Activated T-cell treated with anti-CD3 and anti-CD28 coated beads for 1 hour (primary cell): ENCODE measurements at places on chromosomes 4 and X.

DNA sequence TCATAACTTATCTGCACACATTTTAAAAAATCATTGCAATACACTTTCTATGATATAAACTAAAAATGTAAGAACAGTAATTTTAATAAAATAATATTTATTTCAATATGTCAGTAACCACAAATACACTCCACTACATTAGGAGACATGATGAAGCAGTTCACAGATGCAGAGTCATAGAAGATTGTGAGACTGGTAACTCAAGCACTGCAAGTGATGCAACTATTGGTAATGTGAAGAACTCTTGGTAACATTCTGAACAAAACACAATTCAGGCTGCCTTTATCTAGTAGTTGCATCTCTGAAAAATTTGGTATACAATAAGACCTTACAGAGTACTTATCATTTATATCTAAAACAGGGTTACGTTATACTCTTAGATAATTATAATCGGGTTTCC is 52.6 kb upstream of the LRAT start:
- DNase-seq, result no peak

GRCh38 chr4:65670331-65671031 is at the start of gene EPHA5:
TSS of gene EPHA5 (minus strand) at chr4:65670489. CDS start at chr4:65669742, 747 bp downstream.
- no peak for DNase-seq

- no peak for DNase-seq
These were observed 304.6 kb downstream of the ARAP2 start for GRCh38 chr4:35939751-35940150.

DNA sequence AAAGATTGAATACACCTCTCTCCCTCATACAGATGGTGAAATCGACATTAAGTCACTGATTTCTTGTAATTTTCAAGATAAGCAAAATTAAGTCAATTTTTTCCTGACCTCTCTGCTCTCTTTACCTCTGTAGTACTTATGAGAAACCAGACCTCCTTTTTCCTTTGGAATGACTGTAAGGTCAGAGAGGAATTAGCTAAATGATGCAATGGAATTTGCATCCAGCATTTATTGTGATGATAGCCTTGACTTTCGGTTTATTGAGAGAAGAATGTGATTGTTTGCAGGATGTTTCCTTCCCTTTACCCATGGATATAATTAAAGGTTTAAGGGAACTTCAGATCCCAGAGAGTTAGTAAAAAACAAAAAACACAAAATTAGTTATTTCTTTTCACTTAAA is 22.4 kb downstream of the STK26 start:
- DNase-seq, result no peak

DNA sequence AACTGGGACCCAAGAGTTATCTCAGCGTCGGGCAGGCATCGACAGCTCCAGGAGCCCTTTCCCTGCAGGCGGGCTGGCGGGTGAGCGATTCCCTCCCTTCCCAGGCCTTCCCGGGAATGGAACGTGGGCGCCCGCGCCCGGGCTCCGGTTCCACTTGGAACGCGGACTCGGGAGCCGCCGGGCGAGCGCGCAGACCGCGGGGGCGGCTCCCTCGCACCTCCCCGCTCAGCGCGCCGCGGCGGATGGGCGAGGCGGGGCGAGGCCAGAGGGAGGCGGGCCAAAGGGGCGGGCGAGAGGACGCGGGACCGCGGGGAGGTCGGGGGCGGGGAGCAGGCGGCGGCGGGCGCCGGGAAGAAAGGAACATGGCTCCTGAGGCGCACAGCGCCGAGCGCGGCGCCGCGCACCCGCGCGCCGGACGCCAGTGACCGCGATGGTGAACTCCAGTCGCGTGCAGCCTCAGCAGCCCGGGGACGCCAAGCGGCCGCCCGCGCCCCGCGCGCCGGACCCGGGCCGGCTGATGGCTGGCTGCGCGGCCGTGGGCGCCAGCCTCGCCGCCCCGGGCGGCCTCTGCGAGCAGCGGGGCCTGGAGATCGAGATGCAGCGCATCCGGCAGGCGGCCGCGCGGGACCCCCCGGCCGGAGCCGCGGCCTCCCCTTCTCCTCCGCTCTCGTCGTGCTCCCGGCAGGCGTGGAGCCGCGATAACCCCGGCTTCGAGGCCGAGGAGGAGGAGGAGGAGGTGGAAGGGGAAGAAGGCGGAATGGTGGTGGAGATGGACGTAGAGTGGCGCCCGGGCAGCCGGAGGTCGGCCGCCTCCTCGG is at the start of gene PKD2:
TSS of gene PKD2 (plus strand) at position 332 of the 818 bp plus-strand sequence. CDS start at position 431, 99 bp downstream.
- peak; percentile 70 for DNase-seq

DNA sequence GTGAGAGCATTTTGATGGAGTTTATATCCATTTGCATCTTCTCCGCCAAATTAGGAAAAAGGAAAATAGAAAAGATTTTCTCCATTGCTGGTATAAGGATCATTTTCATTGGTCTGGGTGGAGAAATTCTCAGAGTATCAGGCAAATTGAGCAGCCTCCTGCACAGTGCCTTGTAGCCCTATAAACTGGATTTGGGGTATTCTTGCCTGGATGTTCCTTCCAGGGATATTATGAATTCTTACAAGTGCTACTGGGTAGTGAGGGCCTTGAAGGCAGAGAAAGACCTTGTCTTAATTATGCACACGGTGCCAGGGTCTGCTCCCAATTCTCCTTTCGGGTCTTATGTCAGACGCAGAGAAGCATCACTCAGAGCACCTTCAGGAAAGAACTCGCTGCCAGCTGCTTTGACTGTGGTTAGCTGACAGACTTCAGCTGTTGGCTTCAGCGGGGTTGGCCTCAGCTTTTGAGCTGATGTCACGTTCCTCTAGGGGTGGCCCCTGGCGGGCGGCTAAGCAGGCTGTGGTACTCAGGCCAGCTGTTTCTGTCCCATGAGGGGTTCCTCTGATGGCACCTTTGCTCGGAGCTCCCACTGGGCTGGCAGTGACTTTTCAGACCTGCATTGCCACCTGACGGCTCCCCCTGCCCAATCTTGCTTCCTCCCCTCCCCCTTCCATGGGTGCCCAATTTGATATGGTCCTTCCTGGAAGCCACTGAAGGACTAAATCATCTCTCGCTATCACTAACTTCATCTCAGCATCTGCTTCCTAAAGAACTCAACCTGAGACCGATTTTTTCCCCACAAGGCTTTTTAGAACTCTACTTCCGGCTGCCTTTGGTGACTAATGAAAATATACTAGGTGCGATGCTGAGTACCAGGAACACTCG is 519.5 kb downstream of the BCOR start:
- DNase-seq, result peak; percentile 7

- no peak for DNase-seq
These were observed 3.2 kb downstream of the SLC9A7 start for GRCh38 chrX:46755671-46756070.

GRCh38 chr4:4502694-4503311 is 39.0 kb downstream of the STX18 start:
- no peak for DNase-seq

- DNase-seq, result no peak
These were observed 619.2 kb upstream of the GNPDA2 start for GRCh38 chr4:45345558-45345957.

DNA sequence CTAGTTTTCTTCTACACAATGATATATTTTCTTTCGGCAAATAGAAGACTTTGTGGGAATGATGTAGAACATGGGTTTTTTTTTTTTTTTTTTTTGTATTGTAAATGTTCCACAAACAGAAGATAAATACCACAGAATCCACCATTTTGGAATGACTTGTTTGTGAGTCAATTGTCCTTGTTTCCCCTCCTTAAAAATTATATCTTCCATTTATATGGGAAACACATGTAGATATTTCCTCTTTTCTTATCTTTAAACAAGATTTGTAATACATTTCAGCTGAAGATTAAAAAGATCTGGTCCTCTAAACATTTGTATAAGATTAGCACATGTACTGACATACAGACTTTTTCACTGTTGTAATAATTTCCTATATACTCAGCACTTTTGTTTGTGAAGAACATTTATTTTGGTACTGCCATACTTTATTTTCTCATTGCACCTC is 304.6 kb downstream of the SPRY1 start:
- no peak for DNase-seq

GRCh38 chr4:6710996-6711395 is 1.3 kb upstream of the MRFAP1L1 start:
- DNase-seq, result no peak

DNA sequence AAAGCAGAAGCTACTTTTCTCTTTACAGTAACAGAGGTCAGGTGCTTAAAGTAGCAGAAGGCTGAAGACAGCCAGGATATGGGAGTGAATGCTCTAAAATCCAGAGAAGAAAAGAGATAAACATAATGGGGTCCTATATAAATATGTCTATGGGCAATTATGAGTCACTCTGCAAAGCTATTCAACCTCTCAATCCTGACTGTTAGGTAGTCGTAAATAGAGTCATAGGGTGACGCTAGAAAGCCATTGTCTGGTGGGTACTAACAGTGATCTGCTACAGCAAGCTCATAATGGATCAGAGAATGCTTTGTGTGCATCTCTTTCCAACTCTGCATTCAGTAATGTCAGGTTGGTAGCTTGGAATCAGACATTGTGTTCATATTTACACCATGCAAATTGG is 53.5 kb upstream of the PDE5A start:
- DNase-seq, result no peak

DNA sequence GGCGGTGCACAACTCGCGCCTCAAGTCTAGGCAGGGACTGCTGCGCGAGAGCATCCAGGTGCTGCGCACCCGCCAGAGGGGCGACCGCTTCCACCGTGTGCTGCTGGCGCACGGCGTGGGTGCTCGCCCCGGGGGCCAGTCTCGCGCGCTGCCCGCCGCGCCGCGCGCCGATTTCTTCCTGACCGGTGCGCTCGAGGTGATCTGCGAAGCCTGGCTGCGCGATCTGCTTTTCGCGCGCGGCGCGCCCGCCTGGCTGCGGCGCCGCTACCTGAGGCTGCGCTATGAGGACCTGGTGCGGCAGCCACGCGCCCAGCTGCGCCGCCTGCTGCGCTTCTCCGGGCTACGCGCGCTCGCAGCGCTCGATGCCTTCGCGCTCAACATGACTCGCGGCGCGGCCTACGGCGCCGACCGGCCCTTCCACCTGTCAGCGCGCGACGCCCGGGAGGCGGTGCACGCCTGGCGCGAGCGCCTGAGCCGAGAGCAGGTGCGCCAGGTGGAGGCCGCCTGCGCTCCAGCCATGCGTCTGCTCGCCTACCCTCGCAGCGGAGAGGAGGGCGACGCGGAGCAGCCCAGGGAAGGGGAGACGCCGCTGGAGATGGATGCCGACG is 1.3 kb downstream of the CHST7 start:
- peak; percentile 6 for DNase-seq

GRCh38 chr4:156873799-156874198 is 97.8 kb downstream of the PDGFC start:
- DNase-seq, result no peak

GRCh38 chr4:79472036-79472435 is 64.0 kb upstream of the GK2 start:
- no peak for DNase-seq
